Camera-type eye (tissue), 1 donor: ENCODE measurements at places on chromosomes 1 and 21. TPM values are rescaled to one million over a fixed set of nuclear protein-coding genes. Genes with fewer than 3 reads are reported as not detected.

BPNT1 gene
- total RNA-seq: 30.7 TPM

CDC7 gene
- 15.2 TPM for total RNA-seq

C1orf210 gene
- total RNA-seq: 0.44 TPM

CHAF1B gene
- 2.9 TPM for total RNA-seq

C1orf141 gene
- 1.3 TPM for total RNA-seq

GBP6 gene
- 0.38 TPM for total RNA-seq

NBPF6 gene
- not detected for total RNA-seq

SLC35F3 gene
- total RNA-seq: 6.5 TPM

SPRR3 gene
- total RNA-seq: not detected

NMNAT2 gene
- total RNA-seq: 7.5 TPM

NLRP3 gene
- 2.2 TPM for total RNA-seq

CLCA4 gene
- not detected for total RNA-seq

ZNF672 gene
- total RNA-seq: 30.7 TPM

ACTL8 gene
- not detected for total RNA-seq

FMOD gene
- 137 TPM for total RNA-seq

TSSK3 gene
- 0.55 TPM for total RNA-seq

LRRC7 gene
- 29.1 TPM for total RNA-seq

RORC gene
- 1.6 TPM for total RNA-seq

YIPF1 gene
- 18.6 TPM for total RNA-seq

CACNA1S gene
- 5.9 TPM for total RNA-seq
